ENCODE measurements at places on chromosomes 3 and 15.

DNA sequence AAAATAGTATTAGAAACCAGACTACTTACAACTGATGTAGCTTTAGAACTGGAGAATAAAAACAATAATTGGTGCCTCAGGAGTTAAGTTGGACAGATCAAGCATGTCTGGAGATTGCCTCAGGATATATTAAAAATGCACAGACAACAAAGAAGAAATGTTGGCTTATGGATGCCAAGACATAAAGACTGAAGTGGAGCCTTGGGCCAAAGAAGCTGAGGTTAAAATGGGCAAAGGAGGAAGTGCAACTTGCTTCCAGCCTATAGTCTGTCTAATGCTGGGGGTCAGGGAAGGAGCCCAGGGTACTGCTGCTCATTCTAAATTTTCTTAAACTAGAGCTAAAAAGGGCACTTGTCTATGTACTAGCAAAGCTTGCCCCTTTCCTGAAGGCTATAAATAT lies 77.5 kb downstream of the ESYT3 start:
- no peak for DNase-seq

DNA sequence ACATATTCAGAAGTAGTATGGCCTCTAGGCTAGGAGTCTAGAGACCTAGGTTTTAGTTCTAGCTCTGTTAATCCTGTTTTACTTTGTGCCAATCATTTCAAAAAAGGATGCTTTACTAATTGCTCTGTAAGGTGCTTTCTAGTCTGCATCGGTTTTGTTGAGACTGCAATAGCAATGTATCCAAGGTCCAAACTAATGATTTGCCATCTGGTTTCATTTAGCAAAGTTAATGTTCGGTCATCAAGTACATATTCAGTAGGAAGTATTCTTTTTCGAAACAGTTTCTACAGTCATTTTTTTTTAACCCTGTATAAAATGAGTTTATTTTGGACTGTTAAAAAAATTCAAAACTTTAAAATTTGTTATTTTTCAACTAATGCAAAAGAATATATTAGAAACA lies 2.0 kb upstream of the GALK2 start:
- no peak for DNase-seq

GRCh38 chr3:39067286-39067685 lies 15.5 kb downstream of the WDR48 start:
- no peak for DNase-seq

GRCh38 chr3:170076715-170077238 lies 39.0 kb downstream of the GPR160 start:
- DNase-seq: no peak

DNA sequence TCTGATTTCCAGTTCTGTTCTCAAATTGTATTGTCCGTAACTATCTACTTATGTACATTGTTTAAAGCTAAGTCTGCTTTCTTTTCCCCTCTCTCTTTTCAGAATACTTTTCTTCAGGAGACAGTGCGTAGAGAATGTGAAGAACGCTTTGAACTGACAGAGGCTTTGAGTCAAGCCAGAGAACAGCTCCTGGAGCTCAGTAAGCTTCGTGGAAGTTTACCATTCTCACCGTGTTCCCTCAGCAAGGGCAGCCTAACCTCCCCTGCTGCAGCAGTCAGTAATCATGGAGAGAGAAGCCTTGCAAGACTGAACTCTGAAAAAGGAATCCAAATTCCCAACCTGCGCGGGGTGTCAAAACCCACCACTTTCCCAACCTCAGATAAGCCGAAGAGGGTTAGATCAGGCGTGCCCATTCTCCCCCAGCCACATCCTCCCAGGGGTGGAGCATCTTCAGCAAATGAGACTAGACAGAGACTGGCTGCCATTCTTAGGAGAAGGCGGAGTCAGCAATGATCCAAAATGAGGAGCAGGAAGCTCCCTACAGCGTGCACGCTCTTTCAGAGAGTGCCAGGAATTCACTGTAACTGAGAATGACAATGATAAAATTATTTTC lies 114.6 kb downstream of the CCNL1 start:
- no peak for DNase-seq

- no peak for DNase-seq
These were observed 6.0 kb downstream of the B3GNT5 start for GRCh38 chr3:183259087-183259486.

GRCh38 chr3:48970586-48970985 lies 19.5 kb upstream of the P4HTM start:
- no peak for DNase-seq

DNA sequence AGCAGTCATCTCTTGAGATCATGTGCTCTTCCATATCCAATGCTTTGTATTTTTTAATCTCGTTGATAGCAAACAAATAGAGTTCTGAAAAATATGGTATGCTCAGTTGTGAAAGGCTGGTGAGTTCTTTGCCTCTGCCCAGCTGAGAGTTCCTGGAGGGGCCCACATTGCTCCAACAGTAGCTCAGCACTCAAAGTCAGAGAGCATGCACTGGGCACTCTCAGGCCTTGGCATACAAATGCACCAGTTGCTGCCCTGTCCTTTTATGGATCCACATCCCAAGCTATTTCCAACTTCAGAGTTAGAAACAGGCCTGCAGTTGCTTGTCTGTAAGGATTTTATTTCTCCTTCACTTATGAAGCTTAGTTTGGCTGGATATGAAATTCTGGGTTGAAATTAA lies 181.7 kb upstream of the CHRNA7 start:
- DNase-seq: no peak

DNA sequence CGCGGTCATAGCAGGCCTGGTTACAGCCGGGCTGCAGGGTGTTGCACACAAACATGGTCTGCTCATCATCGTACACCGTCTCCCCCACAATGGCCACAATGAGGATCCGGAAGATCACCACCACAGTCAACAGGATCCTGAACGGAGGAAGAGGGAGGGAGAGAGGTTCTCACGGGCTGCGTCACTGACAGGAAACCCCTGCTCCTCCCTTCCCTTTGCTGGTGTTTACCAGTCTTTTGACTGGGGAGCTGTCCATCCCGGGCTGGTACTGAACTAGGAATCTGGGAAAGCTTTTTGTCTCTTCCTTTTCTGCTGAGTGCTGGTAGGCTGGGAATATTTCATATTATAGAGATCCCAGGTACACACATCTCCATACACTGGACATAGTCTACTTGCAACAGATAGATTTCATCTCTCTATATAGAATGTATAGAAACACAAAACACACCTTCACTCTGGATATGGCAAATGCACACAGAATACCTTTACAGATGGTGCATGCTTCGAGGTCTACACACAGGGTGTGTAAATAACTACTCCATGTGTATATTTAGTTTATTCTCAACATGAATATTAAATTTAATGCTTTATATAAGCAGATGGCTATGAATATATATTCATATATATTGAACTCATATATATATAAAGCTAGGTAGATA lies 1.4 kb downstream of the GJD2 start:
- DNase-seq: no peak

- DNase-seq: no peak
These were observed 178.5 kb downstream of the APBA2 start for GRCh38 chr15:29064290-29064689.

GRCh38 chr15:74179101-74179841 lies 5.8 kb downstream of the ISLR start:
- DNase-seq: no peak

DNA sequence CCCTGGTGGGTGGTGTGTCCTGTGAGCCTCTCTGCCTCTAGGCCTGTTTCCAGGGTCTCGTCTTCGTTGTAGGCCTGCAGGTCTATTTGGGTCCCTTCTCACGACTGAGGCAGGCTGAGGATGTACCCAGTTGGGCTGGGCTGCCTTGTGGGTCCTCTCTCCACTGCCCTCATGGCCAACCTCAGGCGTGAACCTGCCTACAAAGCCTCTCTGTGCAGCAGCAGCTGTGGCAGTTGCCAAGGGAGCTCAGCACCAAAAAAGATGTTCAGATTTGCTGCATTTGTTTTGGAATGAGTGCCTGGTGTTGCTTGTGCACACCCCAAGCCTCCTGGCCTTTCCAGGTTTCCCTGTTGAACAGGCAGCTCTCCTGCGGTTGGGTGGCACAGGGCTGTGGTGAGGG lies 13.4 kb downstream of the KLF13 start:
- DNase-seq: no peak

- DNase-seq: peak; percentile 16
These were observed 85.7 kb downstream of the TBL1XR1 start for GRCh38 chr3:177111541-177111949.

DNA sequence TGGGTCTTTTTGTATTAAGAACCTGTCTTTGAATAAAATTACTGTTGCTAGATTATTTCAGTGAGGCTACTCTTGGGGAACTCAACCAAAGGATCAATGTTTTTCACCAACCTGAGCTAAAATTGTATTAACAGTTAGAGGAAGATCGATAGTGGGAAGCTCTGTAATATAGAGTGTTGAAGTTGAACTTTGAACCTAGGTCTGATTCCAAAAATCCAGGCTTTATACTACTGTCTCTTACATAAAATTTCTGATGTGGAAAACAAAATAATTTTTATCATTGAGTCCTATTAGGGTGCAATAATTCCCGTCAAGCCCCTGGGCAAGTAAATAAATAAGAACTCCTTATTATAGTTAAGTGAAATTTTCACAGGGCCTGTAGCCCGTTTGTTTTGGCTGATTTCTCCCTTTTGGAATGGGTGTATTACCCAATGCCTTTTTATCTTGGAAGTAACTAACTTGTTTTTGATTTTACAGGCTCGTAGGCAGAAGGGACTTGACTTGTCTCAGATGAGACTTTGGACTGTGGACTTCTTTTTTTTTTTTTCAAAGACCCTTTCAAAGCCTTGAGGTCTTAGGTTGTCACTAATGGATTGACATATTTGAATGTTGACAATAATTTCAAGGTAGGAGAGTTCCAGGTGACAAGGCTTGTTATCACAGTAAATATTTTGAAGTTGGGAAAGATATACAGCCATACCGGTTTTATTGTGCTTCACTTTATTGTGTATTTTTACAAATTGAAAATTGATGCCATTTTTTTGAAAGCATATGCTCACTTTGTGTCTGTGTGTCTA lies 276.1 kb downstream of the NFKBIZ start:
- DNase-seq: no peak

- DNase-seq: no peak
These were observed 6.2 kb upstream of the PAK6 start for GRCh38 chr15:40232625-40233070.

GRCh38 chr3:24303057-24303754 lies 191.4 kb downstream of the THRB start:
- DNase-seq: no peak

DNA sequence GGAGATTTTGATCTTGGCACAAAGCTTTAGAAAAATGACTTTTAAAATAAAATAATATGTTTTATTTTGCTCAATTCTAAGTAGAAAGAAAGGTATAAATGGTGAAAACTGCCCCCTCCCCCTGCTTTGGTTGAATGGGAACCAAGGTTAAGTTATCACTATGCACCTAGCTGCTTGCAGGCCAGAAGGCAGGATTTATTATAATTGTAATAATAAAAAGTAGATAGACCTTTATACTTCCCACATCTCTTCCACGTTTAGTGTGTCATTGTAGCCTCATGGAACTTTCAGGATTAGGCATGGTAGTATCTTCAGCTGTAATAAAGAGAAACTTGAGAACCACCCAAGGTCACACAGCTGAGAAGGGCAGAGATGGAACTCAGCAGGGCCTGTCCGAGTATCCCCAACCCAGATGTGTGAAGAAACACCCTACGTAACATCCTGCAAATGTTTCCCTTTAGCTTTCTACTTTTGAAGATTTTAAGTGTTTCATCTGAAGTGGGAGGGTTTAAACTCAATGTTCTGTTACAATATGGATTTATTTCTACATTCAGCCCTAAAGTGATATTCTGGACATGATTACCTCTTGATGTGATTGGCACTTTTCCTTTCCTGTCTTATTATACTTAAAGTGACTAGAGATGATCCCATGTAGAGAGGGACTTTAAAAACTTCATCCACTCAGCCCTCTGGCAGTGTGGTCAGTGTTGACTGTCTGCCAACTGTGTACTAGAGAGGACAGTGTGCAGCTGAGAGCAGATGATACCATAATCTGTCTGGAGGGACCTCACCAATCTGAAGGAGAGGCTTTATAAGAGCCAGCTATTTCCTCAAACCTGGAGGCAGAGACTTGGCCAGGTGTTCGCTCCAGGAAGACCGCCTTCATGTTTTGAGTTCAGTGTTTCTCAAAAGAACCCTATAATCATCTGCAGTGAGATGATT lies 282.5 kb upstream of the TRIM42 start:
- no peak for DNase-seq

- no peak for DNase-seq
These were observed 66.7 kb downstream of the GRIP2 start for GRCh38 chr3:14473411-14473891.

GRCh38 chr3:52531860-52532516 lies 1.7 kb downstream of the NT5DC2 start:
- no peak for DNase-seq

GRCh38 chr3:2274526-2274925 lies 175.9 kb downstream of the CNTN4 start:
- no peak for DNase-seq

DNA sequence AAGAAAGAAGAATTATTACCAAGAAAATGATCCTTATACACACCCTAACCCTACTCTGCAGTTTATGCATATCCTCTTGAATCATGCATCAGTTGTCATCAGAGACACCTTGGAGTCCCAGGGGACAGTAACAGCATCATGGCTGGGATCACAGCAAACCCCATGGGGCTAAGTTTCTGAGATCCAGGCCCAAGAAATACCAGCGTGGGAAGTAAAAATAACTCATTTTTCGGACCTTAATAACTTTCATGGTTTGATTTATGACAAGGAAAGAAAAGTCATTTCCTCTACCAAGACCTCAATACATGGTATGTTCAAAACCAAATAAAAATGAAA lies 38.8 kb upstream of the B3GNT5 start:
- DNase-seq: no peak

DNA sequence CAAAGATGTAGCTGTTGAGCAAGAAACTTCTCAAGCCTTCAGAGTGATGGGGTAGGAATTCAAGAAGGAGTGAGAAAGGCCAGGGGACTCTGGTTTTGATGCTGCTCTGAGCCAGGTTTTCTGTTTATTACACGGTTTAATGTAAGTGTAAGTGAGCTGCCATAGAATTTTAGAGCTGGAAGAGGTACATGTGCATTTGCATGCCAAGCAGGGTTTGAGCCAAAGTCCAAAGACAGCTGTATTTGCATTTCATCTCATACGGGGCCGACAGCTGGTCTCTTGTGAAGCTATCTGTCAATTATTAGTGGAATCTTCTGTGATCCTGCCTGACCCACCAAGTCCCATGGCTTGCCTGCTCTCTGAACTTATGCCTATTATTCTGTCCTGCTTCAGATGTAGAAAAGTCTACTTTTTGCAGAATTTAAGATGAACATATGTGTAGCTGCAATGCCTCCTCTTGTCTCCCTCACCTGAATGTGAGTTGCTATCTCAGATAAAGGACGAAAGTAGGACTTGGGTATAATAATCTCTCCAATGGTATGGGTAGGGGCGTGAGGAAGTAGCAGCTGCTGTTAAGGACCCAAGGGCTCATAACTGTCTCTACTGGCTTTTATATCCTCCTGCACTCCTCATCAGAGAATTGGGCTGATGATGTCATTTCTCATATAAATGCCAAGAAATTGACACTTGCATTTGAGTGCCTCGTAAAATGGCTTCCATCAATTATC lies 160.0 kb downstream of the SQOR start:
- DNase-seq: no peak

DNA sequence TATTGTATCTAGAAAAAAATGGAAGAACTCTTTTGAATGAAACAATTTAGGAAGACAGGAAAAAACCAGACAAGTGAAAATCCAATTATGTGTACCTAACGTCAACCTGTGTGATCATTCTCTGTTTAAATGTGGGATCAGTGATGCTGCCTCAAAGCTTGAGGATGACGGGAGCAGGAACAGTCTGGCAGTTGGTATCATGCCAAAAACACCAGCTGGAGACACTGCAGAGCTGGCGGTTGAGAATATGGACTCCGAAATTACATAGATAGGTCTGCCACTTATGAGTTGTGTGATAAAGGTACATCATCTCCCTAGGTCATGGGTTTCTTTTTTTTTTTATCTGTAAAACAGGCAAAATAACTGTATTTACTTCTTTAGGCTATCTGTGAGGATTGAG lies 480.5 kb downstream of the CNTN4 start:
- DNase-seq: peak; percentile 57

All from NCI-H345 (cell line).